Right ventricle myocardium inferior (tissue), 1 donor: ENCODE measurements at places on chromosomes 2 and 18. TPM values are rescaled to one million over a fixed set of nuclear protein-coding genes. Genes with fewer than 3 reads are reported as not detected.

DNA sequence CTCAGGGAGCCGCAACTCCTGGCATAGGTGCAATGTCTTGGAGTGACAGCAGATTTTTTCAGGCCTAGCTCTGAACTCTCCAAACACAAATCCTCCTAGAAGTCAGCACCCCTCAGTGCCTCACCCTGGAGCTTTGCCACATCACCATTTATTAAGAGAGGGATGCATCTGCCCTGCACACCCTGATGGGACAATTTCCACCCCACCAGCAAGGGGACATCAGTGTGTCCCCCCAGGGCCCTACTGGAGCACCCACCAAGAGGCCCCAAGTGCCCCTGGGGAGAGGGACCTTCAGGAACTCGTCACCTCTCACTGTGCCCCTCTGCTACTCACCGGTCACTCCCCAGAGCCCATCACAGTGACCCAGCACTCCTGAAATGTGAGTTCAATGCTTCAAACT lies 144.7 kb downstream of the NDUFA10 start:
- peak; percentile 25 for DNase-seq

NPPC gene
- 16.1 TPM for total RNA-seq

- no peak for DNase-seq
Measured at GRCh38 chr2:23905155-23905554, 21.8 kb downstream of the ATAD2B start.

- DNase-seq = no peak
Measured at GRCh38 chr2:72576459-72576858, 249.4 kb downstream of the EXOC6B start.

GRCh38 chr2:128799284-128799552 lies 480.6 kb upstream of the HS6ST1 start:
- DNase-seq = no peak

GRCh38 chr18:58253318-58253717 lies 209.3 kb downstream of the NEDD4L start:
- DNase-seq = no peak

FBXO41 gene
- total RNA-seq = 0.87 TPM

DNA sequence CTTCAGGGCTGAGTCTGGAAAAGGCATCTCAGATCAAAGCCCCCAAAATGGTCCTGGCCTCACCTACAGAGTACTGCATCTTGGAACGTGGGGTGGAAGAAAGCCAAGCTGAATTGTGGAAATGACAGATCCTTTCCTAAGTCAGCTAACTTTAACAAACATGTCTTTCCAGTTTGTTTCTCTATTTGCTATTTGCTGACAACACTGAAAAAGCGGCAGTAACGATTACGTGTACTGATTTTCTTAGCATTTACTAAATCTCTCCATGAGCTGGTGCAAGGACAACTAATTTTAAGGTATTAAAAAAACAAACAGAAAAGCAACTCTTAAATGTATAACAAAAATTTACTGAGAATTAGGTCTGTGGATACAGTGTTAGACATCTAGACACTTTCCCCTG lies 1.1 kb downstream of the HIBCH start:
- no peak for DNase-seq

DNA sequence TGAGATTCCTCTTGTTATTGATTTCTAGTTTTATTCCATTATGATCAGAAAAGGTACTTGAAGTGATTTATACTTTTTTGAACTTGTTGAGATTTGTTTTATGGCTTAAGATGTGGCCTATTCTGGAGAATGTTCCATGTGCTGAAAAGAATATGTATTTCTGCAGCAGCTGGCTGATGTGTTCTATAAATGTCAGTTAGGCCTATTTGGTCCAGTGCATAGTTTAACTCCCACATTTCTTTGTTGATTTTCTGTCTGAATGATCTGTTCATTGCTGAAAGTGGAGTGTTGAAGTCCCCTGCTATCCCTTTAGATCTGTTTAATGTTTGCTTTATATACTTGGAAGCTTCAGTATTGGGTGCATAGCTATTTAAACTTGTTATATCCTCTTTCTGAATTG lies 7.1 kb upstream of the OR6B2 start:
- no peak for DNase-seq

LHCGR gene
- 0.11 TPM for total RNA-seq

DNA sequence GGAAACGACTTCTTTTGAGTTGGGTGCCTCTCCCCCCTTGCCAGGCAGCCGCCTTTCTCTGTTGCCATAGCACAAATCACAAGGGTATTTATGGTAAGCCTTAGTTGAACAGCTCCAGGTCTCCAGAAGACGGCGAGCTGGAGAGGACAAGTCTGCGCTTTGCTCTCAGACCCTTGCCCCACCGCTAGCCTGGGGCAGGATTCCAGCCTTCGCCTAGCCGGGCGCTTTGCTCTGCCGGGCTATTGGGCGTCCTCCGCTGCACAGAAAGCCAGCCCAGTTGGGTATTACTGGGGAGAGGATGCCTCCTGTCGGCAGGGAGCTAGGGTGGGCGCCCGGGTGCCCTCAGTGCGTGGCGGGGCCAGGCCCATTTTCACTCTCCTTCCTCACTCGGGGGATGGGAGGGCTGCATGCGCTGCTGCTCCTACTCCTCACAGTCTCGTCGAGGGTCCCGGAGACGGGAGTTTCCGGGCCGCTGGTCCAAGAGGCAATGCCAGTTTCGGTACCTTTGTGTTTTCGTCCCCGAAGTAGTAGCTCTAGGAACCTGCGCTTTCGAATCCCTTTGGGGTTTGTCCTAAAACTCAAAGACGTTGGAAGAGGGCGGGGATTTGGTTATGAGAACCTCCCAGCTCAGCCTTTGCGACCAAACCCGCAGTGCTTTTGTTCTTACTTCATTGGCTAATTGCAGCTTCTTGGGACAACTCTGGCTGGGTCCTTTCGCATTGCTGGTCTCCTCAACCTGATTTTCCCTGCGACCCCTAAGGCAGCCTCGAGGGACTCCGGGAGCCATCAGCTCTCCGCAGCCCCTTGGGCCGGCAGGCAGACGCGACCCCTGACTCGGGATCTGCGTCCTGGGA lies 3.6 kb upstream of the DLX2 start:
- DNase-seq = no peak

SCYGR4 gene
- not detected for total RNA-seq

GRCh38 chr18:40860189-40860588 lies 1094.8 kb upstream of the PIK3C3 start:
- DNase-seq = no peak

AGXT gene
- total RNA-seq = not detected

GRCh38 chr2:197952540-197953202 lies 148.3 kb downstream of the PLCL1 start:
- no peak for DNase-seq

EPHA4 gene
- total RNA-seq = 14.2 TPM
